COLO829 (cell line): ENCODE measurements at places on chromosomes 1 and 21.

DNA sequence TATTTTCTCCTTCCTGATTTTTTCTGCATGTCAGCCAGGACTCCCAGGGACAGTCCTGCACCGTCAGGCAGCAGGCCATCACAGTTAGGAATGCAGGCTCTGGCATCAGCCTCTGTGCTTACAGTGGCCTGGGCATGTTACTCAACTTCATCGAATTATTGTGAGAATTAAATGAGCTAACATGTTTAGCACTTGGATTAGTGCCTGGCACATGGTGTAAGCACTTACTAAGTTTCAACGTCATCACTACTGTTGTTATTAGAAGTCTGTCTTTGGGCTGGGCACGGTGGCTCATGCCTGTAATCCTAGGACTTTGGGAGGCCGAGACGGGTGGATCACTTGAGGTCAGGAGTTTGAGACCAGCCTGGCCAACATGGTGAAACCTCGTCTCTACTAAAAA lies 45.1 kb downstream of the SCCPDH start:
- no peak for DNase-seq

- no peak for DNase-seq
Measured at GRCh38 chr1:101797722-101798121, 199.0 kb downstream of the OLFM3 start.

- DNase-seq = no peak
Measured at GRCh38 chr1:89671775-89672488, 39.0 kb downstream of the LRRC8C start.

DNA sequence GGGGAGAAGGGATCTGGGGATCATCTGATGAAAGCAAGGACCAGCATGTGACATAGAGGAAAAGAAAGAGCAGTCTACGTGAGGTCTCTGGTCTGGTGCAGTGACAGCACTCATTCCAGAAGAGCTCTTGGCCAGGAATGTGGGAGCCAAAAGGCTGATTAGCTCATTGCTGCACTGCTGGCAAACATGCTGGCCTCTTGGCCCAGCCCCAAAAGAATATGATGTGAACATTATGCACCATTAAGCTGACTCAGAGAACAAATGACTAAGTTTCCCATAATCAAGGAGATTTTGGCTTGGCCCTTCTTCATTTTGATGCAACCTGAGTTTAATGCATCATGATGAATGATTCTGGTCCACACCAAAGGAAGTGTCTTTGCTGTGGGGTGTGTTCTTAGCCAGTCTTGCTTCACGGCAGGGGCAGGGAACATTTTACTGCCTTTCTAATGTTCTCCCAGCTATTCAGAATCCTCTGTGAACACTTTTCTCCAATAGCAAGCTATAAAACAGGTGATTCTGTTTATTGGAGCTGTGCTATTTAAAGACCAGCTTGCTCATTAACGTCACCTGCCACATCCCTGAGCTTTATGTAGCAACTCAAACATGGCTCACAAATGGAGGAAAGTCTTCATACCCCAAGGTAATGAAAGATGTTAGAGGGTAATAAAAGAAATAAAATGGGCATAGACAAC lies 55.1 kb downstream of the PCBP3 start:
- DNase-seq = no peak

- no peak for DNase-seq
Measured at GRCh38 chr1:20200966-20201365, 14.6 kb upstream of the PLA2G2C start.

DNA sequence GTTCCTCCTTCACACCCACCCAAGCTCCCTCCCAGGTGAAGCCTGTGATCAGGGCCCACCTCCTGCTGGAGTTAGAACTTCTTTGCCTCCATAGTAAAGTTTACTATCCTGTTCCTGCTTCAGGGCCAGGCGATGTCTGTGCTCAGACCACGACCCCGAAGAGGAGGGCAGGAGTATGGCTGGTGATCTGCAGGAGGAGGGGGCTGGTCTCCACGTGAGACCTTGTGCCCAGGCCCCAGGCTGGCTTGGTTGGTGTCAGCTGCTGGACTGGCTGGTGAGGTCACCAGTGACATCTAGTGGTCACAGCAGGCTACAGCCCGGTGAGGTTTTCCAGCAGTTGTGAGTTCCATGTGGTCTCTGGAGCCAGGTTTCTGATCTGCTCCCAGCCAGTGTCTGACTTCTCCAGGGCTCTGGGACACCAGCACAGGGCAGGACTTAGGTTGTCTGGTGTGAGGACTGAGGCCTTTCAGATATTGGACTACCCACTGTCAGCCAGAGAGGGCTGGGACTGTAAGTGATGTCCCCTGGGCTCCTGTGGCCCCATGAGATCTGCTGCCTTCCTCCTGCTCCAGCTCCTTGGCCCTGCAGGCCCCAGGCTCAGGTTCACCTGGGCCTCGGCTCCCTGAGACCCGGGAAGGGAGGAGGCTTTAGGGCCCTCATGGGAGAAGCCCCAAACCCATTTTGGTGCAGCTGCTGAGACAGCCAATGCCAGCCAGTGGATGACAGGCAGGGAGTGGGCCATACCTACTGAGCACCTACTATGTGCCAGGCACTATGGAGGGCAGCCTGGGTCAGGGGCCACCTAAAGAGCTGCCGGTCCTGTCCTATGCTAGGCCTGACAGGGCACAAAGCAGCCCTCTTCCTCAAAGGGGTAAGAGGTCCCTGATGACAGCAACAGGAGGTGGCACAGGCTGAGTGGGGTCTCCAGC lies 6.0 kb upstream of the UBL4B start:
- DNase-seq = peak; percentile 66

GRCh38 chr1:67919274-67920072 lies 86.2 kb upstream of the GNG12 start:
- DNase-seq = no peak

- DNase-seq = no peak
Measured at GRCh38 chr1:175656416-175656815, 87.0 kb downstream of the TNR start.

DNA sequence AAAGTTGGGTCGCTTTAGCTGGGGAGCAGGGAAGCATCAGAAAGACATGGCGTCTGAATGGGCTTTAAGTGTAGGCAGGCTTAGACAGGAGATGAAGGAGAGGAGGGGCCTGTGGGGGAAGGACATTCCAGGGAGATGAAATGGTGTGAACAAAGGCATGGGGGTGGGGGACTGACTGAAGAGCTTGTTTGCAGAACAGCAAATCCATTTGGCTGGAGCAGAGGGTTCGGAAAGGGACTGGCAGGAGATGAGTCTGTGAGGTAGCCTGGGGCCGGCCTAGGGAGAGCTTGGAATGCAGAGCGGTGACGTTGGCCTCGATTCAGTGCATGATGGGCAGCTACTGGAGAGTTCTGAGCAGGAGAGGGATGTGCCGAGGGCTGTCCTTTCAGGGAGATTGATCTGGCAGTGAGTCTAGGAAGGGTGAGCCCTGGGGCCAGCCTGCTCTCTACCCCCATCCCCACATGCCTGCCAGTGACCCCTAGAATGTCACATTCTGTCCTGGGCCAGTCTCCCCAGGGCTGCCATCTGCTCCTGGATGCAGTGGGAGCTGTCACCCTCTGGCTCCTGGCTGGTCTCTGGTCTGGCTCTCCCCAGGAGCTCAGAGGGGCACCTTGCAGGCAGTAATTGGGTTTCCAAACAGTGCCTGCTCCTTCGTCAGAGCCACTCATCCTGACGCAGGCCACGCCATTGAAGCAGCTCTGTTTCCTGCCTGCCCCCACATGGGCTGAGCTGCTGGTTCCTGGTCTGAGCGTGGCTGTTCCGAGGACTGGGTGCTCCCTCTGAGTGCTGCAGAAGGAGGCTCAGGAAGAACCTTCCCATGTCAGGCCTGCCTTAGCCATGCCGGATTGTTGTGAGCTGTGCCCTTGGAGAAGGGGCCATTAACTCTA lies 22.3 kb upstream of the TMEM222 start:
- peak; percentile 78 for DNase-seq
